ENCODE measurements at places on chromosomes 1 and 21.

GRCh38 chr1:59445040-59445439, 148.1 kb downstream of the FGGY start:
- no peaks in the 10 kb centered on the region for H3K4me1 ChIP-seq
- H3K27ac ChIP-seq = no peak overlapping the region
- DNase-seq = no peak
- H3K4me3 ChIP-seq = no peak overlapping the region

DNA sequence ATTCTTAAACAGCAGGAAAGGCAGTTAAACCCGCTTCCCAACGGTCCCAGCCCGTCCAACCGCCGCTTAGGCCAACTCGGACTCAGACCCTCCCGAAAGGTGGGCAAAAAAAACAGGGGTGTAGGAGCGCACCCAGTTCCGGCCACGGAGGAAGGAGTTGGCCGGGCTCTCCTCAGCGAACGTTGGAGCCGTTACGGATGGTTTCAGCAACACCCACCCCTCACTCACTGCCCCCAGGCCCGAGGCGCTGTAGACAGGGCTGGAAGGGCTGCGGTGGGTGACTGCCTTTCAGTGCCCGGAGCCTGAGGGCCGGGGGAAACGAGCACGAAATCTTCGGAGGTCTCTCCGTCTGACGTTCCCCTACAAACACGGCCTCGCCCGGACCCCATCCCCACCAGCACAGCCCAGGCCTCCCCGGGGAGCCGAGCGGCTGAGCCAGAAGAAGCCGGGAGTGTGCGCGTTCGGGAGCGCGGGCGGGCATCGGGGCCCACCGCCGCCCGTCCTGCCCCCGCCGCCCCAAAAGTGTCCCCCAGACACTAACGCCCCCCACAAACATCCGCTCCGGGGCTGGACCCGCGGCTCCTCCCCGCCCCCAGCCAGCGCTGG, 1.3 kb downstream of the KDM5B start:
- H3K4me1 ChIP-seq = peaks cover 25% of the 10 kb centered on the region
- peak overlapping the region; percentile 73 for H3K4me3 ChIP-seq
- no peaks in the 10 kb centered on the region for H3K27me3 ChIP-seq
- no peaks in the 10 kb centered on the region for H3K36me3 ChIP-seq
- peak overlapping the region; percentile 52 for H3K27ac ChIP-seq

DNA sequence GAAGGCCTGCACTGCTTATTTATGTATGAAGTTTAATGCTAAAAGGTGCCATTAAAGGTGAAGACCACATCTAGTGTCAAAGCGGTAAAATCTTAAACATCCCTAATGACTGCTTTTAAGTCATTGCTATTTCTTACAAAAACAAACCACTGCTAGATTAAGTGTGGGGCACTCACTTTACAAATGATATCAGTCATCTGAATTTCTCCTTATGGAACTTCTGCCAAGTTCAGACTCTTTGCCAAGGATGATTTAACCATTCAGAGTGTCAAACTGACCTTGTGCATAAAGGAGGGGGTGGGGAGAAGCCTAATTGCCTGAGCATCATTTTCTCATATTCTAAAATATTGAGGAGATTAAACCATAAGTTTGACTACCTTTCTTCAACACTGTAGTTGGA, 271.5 kb downstream of the TGFB2 start:
- H3K36me3 ChIP-seq = no peaks in the 10 kb centered on the region
- no peak overlapping the region for H3K27ac ChIP-seq
- no peak overlapping the region for H3K4me3 ChIP-seq
- DNase-seq = no peak

- no peaks in the 10 kb centered on the region for H3K36me3 ChIP-seq
- no peak overlapping the region for H3K4me3 ChIP-seq
- no peak for DNase-seq
- H3K27ac ChIP-seq = no peak overlapping the region
- H3K4me1 ChIP-seq = no peaks in the 10 kb centered on the region
Measured at GRCh38 chr1:205963352-205964155, 20.3 kb upstream of the SLC26A9 start.

GRCh38 chr1:169595764-169596711, 9.8 kb upstream of the F5 start:
- H3K36me3 ChIP-seq = no peaks in the 10 kb centered on the region
- no peaks in the 10 kb centered on the region for H3K4me1 ChIP-seq
- DNase-seq = peak; percentile 31
- no peak overlapping the region for H3K4me3 ChIP-seq

GRCh38 chr21:37263827-37264600, 3.1 kb downstream of the VPS26C start:
- no peak for DNase-seq
- no peak overlapping the region for H3K4me3 ChIP-seq
- H3K36me3 ChIP-seq = no peaks in the 10 kb centered on the region
- H3K27me3 ChIP-seq = no peaks in the 10 kb centered on the region

DNA sequence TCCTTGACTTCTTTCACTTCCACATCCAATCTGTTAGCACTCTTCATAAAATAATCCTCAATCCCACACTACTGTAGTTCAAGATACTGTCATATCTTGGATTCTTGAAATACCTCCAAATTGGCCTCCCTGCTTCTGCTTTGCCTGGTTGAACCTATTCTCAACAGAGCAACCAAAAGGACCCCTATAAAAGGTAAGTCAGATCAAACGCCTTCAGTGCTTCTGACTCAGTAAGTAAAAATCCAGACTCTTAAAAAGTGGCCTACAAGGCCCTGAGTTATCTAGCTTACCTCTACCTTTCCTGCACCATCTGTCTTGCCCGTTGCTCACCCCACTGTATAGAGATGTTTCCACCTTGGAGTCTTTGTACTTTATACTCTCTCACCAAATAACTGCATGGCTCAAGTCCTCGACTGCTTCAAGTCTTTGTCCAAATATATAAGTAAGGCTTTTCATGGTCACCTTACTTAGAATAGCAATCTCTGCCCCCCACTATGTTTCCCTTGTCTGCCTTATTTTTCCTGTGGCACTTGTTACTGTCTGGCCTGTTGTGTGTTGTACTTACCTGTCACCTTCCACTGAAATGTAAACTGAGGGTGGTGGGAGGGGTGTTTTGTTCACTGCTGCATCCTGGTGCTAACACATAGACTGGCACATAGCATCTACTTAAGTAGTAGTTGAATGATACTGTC, 5.1 kb upstream of the PIGV start:
- no peak for DNase-seq
- H3K4me1 ChIP-seq = peaks cover 18% of the 10 kb centered on the region
- H3K27me3 ChIP-seq = no peaks in the 10 kb centered on the region
- peak overlapping the region; percentile 8 for H3K27ac ChIP-seq
- H3K4me3 ChIP-seq = no peak overlapping the region

Measured in T-cell (primary cell).